ENCODE measurements at places on chromosomes 13 and 19.
A peak's percentile ranks its signal among the peaks of the same experiment; 100 is the strongest.

- no peak for DNase-seq
Observed at GRCh38 chr19:5417495-5418436, 37.5 kb upstream of the ZNRF4 start.

- DNase-seq: no peak
Observed at GRCh38 chr13:85970727-85971126, 171.5 kb upstream of the SLITRK6 start.

DNA sequence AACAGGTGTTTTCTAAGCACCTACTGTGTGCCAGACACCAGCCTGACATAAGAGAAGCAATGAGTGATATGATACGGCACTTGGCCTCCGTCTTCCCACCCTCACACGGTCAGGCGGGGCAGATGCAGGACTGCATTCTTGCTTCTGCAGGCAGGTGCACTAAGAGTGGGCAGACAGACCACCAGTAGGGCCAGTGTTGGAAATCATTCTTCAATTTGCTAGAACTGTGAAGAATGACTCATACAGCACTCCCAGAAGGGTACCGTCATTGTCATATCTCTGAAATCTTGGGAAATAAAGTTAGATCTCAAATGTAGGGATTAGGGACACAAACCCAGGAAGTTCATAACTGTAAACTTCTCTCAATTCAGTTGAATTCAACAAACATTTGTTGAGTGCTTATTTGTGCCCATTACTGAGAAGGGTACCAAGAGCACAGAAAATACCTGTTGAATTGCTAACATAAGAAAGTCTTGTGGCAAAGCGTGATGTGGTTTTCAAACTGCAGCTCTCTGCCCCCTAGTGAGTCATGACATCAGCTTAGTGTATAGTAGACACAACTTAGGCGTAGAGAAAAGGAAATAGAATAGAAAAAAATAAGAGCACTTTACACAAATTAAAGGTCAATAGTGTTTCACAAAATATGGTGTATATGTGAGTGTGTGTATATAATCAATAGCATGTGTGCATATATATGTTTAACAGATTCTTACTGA lies 76.1 kb downstream of the TEX26 start:
- no peak for DNase-seq

GRCh38 chr13:98581971-98582702 lies 5.2 kb upstream of the STK24 start:
- DNase-seq: no peak

- no peak for DNase-seq
Observed at GRCh38 chr13:99687723-99688397, 186.6 kb downstream of the TM9SF2 start.

- no peak for DNase-seq
Observed at GRCh38 chr19:32917616-32917996, 48.0 kb upstream of the SLC7A9 start.

DNA sequence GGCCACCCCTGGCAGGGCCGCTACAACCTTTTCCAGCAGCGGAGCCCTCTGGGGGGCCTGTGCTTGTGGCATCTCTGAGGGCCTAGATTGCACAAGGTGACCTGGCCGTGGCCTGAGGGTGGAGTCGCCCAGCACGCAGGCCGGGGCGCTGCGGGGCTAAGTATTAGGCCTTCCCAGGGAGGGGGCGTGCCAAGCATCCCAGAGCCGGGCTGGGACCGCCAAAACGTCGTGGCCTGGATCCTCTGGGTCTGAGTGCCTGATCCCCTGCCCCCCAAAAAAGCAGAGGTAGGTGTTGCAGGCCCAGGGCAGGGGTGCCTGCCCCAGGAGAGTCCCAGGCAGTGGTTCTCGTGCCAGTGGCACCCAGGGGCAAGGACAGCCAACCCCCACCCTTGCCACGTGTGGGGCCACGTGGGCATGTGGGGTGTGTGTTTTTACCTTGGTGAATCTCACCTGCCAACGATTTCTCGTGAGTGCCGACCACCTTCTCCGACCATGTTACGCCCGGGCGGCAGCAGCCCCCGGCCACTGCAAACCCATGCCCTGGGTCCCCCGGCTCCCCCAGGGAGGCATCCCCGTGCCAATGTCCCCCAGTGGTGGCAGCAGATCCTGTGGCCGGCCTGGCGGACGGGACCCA lies 12.6 kb upstream of the GNA15 start:
- DNase-seq: no peak

- peak; percentile 88 for DNase-seq
Observed at GRCh38 chr19:54191011-54191810, at the start of gene TSEN34. Gene TSEN34 (plus strand): TSS chr19:54191308. CDS start chr19:54191365, 57 bp downstream.

- DNase-seq: peak; percentile 98
Observed at GRCh38 chr19:7919610-7920518, at the start of gene SNAPC2. Gene SNAPC2 (plus strand): TSS chr19:7920338. CDS start chr19:7920367, 29 bp downstream.

DNA sequence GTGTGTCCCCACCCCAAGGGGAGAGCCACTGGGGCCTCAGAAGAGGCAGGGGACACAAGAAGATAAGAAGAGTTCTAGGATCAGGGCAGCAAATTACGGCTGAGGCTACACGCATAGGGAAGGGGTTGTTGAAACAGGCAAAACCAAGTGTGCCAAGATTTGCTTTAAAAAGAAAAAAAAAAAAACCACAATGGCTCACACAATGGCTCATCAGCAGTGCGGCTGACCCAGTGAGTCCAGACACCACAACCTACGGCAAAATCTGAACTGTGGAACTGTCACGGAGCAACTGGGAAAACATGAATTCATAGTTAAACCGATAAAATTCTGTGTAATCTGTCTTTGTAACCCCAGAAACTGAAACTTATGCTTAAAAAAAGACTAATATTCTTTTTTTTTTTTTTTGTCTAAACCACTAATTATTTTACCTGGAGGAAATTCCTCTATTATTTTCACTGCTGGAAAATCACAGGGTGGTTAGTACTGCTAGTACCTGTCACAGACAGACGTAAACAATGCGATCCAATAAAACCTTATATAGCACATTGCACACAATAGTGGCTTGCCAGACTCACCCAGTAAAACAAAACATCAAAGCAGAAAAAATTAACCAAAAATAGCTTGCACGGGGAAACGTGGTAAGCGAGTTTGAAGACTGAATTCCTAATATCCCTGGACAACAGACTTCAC lies 325.4 kb upstream of the TSHZ3 start:
- no peak for DNase-seq

DNA sequence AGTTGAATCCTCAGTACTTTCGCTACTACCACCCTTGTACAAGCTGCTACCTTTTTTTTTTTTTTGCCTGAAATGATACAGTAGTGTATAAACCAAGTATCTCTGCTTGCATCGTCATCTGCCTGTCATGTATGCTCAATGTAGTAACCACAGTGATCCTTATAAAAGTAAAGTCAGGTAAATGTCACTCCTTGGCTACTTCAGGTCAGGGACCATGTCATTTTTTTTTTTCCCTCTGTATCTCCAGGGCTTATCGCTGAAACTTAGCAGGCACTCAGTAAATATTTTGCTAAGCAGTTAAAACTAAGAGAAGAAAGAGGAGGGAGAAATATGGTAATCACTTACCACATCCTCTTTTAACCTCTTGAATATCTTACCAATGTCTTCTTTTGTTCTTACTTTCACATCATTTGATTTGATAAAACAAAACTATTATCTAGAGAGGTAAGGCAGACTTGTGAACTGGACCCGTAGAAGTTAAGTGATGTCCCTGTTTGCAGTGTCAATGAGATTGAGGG lies 96.8 kb upstream of the KLF12 start:
- peak; percentile 14 for DNase-seq

GRCh38 chr13:106440866-106441265 lies 94.6 kb downstream of the EFNB2 start:
- DNase-seq: no peak

- no peak for DNase-seq
Observed at GRCh38 chr13:55999709-56000108, 1141.0 kb upstream of the PRR20A start.

DNA sequence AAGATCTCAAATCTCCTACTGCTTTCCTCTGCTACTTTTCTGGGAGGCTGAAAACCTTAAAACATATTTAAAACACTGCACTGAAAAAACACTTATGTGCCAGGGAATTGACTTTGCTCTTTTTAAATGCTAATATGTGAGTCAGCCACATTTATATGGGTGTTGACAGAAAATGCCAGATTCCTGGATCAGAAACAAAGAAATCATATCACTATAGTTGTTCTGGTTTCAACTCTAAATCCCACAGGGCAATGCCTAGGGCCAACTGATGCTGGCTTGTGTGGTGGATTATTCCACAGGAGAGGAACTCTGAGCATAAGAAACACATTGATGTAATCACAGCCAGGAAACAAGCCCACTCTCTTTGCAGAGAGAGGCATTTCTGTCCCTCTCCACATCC lies 1439.0 kb upstream of the SPRY2 start:
- DNase-seq: no peak

GRCh38 chr19:16359074-16359473 lies 34.4 kb downstream of the KLF2 start:
- DNase-seq: no peak

- no peak for DNase-seq
Observed at GRCh38 chr13:87080100-87080779, 590.9 kb upstream of the SLITRK5 start.

GRCh38 chr19:17673937-17674799 lies 14.0 kb downstream of the UNC13A start:
- DNase-seq: no peak

DNA sequence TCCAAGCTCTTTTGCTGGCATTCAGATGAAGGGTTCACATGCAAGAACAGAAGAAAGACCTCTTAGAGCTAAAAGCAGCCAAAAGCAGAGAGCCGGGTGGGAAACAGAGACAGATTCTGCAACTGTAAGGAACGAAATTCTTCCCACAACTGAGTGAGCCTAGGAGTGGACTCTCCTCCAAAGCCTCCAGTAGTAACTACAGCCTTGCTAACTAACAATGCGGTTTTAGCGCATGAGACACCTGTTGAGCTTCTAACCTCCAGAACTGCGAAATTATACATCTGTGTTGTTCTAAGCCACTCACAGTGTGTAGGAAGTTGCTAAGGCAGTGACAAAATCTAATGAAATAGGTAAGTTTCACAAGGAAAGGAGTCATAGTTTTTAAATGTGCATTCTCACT lies 98.1 kb upstream of the SLITRK1 start:
- no peak for DNase-seq

GRCh38 chr19:41288673-41289530 lies 21.1 kb upstream of the CCDC97 start:
- no peak for DNase-seq

- no peak for DNase-seq
Observed at GRCh38 chr13:31213651-31214289, 14.0 kb downstream of the B3GLCT start.

- DNase-seq: peak; percentile 50
Observed at GRCh38 chr19:1206150-1206863, 729 bp downstream of the STK11 start.

DNA sequence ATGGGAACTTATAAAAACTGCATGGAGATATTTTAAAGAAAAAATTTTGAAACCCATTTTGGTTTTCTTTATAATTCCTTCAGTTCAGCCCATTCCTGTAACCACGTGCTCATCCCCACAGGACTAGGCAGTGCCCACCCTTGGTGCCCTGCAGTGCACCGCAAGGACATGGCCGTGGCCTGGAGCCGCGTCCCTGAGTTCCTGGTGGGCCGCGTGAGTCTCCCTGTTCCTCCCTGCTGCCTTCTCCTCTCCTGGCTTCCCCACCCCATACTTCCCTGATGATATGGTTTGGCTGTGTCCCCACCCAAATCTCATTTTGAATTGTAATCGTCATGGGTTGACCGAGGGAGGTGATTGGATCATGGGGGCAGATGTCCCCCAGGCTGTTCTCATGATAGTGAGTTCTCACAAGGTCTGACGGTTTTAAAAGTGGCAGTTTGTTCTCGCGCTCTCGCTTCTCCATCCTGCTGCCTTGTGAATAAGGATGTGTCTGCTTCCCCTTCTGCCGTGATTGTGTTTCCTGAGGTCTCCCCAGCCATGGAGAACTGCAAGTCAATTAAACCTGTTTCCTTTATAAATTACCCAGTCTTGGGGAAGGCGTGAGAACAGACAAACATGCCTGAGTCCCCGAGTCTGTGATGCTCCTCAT lies 31.6 kb upstream of the TFDP1 start:
- DNase-seq: no peak

DNA sequence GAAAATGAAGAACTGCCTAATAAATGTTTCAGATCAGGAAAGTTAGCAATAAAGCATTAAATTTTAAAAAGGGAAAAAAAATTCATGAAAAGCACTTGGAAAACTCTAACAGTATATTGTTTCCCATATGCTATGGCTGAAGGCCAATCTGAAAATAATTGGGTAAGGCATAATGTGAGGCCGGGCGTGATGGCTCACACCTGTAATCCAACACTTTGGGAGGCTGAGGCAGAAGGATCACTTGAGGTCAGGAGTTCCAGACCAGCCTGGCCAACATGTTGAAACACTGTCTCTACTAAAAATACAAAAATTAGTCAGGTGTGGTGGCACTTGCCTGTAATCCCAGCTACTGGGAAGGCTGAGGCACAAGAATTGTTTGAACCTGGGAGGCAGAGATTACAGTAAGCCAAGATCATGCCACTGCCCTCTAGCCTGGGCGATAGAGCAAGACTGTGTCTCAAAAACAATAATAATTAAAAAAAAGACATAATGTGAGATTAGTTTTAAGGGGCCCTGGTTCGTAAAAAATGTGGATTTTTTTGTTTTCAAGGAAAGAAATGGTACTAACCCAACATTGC lies 15.2 kb downstream of the INTS6 start:
- DNase-seq: no peak

- DNase-seq: no peak
Observed at GRCh38 chr13:53007872-53008271, 20.7 kb upstream of the OLFM4 start.

GRCh38 chr13:23558675-23559536 lies 11.3 kb upstream of the TNFRSF19 start:
- no peak for DNase-seq

GRCh38 chr13:66519259-66519658 lies 710.9 kb downstream of the PCDH9 start:
- no peak for DNase-seq

DNA sequence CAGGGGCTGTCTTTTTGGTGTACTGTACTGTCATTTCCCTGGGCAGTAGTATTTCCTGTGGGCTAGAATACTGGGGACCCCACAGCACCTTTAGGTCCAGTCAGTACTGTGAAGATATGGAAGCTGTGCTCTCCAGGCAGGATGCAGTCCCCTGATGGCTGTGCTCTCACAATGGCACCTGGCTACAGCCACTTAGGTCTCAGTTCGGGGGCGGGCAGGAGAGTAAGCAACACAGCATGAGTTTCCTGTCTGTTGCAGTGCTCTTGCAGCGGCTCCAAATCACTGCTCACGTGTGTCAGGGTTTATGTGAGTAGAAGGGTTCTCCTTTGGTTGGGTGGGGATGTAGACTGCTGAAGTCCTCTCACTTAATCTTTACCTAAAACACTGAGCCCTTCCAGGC lies 810.4 kb downstream of the DACH1 start:
- no peak for DNase-seq
